ENCODE measurements at places on chromosomes 12 and 14.

DNA sequence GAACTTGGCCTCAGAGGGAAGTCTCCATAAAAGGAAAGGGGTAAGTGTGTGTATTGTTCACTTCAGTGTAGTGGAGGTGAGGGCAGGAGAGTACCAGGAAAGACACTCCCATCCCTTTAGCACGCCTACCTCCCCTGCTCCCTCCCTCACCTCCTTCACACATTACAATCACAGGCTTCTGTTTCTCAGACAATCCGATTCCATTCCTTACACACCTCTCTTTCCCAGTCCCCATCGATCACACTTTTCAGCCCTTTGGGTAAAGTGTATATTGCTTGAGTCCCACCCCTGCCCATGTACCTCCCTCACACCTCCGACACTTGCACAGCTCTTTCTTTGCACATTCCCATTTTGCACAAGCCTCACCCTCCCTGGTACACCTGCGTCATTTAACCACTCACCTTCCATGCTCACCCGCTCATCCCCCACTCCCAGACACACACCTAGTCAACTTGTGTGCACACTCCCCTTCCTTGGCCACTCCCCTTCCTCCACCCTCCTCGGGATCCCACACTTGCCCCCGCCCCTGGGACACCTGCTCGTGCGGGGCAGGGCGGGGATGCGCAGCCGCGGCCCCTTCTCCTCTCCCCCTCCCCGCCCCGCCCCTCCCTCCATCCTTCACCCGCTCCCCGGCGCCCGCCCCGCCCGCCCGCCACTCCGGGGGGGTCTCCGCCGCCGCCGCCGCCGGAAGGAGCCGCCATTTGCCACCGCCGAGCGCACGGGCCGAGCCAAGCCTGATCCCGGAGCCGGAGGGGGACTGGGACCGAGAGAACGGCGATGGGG lies at the start of gene MARCHF9:
TSS of gene MARCHF9 (plus strand) at position 693 of the 783 bp plus-strand sequence. CDS start 426 bp downstream, outside the sequence.
- DNase-seq: no peak

- DNase-seq: no peak
Observed at GRCh38 chr14:91624757-91625156, 107.1 kb downstream of the CATSPERB start.

GRCh38 chr12:1093166-1093751 lies 102.2 kb downstream of the ERC1 start:
- DNase-seq: peak; percentile 39

DNA sequence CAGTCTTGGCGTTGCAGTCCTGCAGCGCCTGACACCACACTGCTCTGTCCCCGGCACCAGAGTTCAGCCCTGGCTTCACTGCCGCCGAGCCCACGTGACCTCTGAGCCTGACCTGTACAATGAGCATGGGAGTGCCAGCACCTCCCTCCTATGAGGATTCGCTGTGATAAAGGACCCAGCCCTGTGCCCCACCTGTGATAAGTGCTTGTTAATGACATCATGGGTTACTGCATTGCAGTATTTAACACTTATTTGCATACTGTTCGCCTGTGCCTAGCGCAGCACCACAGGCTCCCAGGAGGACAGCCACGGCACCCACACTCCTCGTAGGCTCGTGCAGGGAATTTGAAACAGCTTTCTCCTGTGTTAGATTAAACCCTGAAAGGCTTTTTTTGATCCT lies 118.2 kb upstream of the GSC start:
- no peak for DNase-seq

GRCh38 chr14:75068294-75069120 lies 934 bp upstream of the ZC2HC1C start:
- no peak for DNase-seq

- peak; percentile 54 for DNase-seq
Observed at GRCh38 chr12:114403011-114403689, 2.8 kb downstream of the TBX5 start.

DNA sequence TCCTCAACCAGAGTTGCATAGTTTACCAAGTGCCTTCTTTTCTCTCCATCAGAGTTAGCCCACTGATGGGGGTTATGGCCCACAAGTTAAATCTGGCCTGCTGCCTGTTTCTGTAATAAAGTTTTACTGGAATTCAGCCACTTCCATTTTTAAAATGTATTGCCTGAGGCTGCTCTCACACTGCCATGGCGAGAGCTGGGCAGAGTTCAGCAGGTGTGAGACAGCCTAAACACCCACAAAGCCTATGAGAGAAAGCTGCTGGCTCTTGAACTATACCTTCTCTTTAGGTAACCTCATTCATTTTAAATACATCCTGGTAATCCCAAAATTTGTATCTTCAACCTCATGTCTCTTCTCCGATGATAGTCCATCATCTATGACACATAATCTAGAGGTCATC lies 86.1 kb downstream of the BCL2L14 start:
- no peak for DNase-seq

- DNase-seq: no peak
Observed at GRCh38 chr12:11633968-11634367, 15.5 kb upstream of the ETV6 start.

GRCh38 chr12:25594376-25594775 lies 41.3 kb upstream of the LMNTD1 start:
- no peak for DNase-seq

DNA sequence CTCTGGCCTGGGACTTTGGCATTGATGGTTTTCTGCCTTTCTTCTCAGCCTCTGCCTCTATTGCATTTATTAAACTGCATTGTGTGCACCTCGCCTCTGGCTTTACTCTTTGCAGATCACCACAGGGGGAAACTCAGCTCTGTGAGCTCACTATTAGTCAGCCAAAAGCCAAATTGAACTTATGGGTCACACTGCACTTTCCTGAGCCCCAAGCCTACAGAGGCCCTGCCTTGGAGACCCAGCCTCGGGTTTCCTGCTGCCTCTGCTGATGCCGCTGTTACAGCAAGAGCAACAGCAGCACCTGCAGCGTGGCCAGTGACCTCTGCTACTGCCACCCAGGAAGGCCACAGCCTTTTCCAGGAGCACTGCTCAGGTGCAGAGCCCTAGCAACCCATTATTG lies 122.5 kb downstream of the DAD1 start:
- no peak for DNase-seq

DNA sequence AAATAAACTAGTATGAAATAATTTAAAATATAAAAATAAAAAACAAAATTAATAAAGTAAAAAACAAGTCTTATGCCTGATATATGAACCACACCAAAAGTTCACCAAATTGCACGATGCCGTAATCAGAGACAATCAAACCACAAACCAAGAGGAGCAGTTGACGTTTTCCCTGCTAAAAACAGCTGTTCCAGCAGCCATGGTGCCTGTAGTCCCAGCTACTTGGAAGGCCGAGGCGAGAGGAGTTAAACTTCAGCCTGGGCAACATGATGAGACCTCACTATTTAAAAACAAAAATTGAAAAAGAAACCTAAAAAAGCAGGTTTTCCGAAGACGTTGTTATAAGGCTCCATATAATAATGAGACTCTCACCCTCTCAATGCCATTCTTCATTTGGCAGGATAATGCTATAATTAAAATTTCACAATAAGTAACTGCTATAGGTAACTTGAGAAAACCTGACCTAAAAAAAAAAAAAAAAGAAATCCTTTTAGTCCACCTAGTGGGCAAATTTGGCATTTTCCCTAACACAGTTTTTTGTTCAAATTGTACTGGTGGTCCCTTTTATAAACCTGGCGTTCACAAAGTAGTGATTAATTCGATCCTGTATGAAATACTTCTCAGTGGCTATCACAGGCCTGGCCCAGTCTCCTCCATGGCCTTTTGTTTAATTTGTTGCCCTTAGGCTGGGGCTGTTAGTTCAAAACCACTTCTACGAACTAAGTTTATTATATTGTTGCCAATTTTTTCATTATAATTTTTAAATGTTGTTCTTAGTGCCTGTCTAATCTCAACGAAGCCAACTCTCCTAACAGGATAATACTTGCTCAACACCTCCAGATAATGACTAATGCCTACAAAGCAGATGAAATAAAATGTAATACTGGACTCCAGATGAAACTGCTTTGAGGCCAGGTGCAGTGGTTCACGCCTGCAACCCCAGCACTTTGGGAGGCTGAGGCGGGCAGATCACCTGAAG lies 62.1 kb downstream of the TNFAIP2 start:
- no peak for DNase-seq

- DNase-seq: no peak
Observed at GRCh38 chr12:40648519-40648918, 43.7 kb upstream of the CNTN1 start.

- DNase-seq: no peak
Observed at GRCh38 chr14:89797148-89797547, 157.4 kb downstream of the EFCAB11 start.

- DNase-seq: no peak
Observed at GRCh38 chr14:68000511-68000910, 180.9 kb downstream of the RAD51B start.
